Central memory CD8-positive, alpha-beta T cell (primary cell): ENCODE measurements at places on chromosomes 2 and 18.

DNA sequence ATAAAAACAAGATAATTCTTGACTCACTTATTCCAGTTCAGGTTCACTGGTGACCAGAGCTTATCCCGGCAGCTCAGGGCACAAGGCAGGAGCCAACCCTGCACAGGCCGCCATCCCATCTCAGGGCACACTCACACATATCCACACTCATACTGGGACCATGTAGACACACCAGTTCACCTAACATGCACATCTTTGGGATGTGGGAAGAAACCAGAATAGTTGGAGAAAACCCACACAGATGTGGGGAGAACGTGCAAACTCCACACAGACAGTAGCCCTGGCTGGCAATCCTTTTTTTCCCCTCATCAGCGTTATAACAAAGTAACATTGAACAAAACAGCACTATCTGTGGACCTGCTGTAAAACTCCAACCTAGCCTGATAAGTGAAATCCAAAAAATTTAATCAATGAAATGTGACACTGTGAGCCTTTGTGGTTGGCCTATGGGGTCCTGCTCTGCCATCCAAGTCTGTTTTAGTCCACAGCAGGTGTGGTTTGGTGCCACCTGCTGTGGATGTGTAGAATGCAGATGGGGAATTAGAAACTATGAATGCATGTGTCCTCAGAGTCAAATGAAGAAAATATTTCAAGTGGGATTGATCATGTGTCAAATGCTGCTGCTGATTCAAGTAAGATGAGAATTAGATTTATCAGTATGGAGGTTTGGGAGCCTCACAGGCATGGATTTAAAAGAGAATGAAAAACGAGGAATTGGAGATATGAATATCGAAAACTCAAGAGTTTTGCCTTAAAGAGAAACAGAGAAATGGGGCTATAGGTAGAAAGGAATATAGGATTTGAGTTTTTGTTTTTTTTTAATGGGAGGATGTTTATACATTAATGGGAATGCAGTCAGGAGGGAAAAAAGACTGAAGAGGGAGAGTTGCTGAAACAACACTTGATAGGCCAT, 47.0 kb downstream of the UGP2 start:
- no peak for DNase-seq

GRCh38 chr2:118348380-118349034, 260.2 kb downstream of the INSIG2 start:
- DNase-seq, result no peak

GRCh38 chr2:134002391-134002790, 251.5 kb upstream of the MGAT5 start:
- DNase-seq, result no peak

DNA sequence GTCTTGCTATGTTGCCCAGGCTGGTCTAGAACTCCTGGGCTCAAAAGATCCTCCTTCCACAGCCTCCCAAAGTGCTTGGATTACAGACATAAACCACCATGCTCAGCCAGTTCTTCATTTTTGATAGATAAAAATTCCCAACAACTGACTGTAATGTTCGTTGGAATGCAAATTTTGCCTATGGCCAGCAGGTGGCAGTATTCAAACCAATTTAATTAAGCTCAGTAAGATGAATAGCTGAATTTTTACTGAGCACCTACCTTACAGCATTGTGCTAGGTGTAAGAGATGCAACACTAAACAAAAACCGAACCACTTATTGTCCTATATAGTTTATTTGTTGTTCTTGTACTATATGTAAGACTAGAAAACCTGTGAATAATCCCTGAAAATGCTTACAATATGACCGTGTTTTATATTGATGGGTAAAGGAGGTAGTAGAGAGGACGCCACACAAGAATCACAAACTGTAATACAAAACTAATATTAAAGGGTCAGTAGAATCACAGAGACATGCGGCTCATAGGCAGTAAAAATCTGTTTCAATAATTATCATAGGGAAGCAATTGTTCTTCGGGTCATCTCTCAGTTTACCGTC, 8.2 kb upstream of the TMEM182 start:
- DNase-seq, result no peak

DNA sequence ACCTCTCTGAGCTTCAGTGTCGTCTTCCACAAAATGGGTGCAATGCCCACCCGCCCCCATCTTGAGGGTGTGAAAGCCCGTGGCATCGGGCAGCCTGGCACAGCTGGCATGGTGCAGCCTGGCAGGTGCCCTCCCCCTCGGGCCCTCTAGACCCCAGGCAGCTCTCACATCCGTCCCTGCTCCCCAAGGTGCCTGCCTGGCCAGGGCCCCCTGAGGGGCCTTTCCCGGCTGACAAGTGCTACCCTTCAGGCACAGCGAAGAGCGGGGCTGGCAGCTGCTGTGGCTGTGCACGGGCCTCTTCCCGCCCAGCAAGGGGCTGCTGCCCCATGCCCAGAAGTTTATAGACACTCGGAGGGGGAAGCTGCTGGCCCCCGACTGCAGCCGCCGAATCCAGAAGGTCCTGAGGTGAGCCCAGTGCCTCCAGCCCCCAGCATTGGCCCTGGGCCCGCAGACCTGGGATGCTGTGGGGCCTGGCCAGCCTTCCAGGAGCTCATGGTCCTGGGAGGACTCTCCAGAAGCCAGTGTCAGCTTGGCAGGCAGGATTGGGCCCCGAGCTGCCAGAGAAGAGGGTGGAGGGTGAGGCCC, 13.9 kb upstream of the GPR17 start:
- DNase-seq, result no peak

DNA sequence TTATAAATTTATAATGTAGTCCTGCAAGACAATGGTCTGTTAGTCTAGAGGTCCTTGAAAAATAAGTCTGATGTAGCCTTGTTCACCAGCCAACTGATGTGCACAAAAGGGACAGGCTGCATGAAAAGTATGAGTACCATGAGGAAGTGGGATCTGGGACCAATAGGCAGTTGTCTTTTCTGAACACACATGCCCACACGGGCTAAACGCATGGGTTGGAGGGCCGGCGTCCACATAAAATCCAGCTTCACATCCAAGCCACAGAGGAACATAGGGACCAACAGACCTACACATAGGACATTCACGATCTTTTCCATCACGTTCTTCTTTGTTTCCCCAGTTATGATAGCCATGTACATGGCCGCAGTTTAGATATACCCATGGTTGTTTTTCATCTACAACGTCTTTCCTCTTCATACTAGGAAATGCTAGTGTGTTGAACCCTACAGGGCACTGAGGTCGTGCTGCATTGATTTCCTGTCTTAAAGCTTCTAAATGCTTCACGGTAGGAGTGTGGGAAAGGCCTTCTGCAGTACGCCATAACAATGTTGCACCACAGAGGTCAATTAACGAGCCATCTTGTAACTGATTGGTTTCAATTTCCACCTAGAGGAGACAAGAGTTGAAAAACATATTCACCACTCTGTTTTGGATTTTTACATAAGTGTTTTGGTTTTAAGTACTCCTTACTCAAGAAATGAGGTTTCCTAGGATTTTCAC, 49.4 kb downstream of the PELI1 start:
- no peak for DNase-seq

GRCh38 chr2:238811293-238811692, 36.6 kb upstream of the TWIST2 start:
- DNase-seq, result no peak

DNA sequence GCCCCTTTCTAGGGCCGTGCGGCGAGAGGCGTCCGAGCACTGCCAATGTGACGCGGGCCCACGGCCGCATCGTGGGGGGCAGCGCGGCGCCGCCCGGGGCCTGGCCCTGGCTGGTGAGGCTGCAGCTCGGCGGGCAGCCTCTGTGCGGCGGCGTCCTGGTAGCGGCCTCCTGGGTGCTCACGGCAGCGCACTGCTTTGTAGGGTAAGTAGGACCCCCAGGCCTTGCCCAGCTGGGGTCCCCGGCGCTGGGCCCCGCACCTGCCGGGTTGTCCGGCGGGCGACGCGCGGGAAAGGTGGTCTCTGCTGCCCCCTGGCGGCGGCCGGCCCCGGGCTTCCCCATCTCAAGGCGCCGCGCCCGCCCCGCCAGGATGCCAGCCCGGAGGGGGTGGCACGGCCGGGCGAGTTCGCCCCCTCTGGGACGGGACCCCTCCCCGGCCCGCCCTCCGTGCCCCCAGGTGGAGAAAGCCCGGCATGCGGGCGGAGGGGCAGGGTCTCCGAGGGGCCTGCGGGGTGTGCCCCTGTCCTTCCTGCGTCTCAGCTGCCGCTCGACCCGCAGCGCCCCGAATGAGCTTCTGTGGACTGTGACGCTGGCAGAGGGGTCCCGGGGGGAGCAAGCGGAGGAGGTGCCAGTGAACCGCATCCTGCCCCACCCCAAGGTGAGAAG, 1.9 kb downstream of the PRSS56 start:
- DNase-seq, result peak; percentile 75
